ENCODE measurements at places on chromosomes 4 and X.

- DNase-seq = no peak
Observed at GRCh38 chr4:167606551-167606950, 372.3 kb upstream of the SPOCK3 start.

DNA sequence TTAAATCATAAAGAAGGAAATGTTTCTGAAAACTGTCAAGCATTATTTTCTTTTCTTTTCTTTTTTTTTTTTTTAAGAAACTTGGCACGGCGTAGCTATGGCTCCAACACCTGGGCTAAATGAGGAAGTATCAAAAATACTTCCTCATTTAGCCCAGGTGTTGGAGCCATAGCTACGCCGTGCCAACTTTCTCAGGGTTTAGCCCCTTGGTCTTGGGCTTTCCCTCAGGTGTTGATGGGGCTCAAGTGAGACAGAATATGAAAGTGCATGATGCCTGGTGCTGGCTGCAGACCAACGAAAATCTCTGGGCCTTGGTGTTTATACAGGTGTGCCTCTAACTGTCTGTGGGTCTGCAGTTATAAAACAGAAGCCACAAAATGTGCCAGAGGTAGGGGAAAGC is 132.7 kb downstream of the ARHGAP24 start:
- no peak for DNase-seq

GRCh38 chr4:6092131-6092530 is 73.9 kb upstream of the C4orf50 start:
- DNase-seq = no peak

DNA sequence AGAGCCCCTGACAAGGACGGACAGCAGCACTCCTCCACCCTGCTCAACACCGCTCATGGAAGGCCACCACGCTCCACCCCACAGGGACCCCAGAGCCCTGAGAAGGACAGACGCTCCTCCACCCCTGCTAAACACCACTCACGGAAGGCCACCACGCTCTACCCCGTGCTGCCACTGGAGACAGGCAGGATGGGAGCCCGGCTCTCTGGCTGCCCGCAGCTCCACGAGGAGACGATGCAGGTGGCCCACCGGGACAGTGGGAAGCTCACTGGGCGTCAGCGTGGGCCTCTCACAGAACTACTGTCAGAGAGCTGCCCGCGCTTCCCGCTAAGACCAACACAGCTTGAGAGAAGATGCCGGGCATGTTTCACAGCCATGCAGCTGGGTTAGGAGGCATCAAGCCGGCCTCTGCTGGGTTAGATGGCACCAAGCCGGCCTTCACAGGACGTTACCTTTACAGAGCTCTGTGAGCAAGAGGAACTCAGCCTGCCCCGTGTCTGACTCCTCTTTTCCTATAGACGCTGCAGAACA is 20.8 kb downstream of the GAK start:
- no peak for DNase-seq

DNA sequence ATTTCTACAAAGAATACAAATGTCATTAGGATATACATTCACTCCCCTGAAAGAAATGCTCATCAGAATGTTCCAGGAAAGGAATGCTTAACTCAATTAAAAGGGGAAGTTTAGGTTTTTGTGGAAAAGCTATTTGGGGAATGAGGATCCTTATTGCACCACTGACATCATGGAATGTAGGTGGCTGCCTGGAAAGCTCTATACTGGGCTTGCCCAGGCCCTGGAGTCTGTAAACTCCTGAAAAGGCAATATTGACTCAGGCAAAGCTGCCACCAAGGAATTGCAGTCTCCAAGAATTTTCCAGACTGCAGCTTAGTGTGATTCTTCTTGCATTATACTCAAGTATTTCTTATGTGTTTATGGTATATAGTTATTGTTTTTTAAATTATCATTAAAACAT is 15.7 kb downstream of the DAPP1 start:
- DNase-seq = no peak

DNA sequence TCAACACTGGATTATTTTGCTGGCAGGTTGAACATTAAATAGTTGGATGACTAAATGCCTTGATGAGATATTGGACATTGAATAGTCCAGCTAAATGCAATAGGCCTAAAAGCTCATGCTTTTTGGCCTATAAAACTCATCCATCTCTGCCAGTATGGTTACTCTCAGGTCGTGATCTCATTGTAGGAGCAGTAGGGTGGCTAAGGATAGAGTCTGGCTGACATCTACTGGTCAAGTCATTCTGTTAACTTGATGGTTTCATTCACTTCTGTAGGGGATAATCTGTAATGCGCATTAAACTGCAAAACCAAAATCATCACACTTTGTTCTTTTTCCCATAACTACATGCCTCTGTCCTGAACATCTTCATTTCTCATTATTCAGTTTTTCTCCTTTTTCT is 227.0 kb downstream of the DKK2 start:
- no peak for DNase-seq

DNA sequence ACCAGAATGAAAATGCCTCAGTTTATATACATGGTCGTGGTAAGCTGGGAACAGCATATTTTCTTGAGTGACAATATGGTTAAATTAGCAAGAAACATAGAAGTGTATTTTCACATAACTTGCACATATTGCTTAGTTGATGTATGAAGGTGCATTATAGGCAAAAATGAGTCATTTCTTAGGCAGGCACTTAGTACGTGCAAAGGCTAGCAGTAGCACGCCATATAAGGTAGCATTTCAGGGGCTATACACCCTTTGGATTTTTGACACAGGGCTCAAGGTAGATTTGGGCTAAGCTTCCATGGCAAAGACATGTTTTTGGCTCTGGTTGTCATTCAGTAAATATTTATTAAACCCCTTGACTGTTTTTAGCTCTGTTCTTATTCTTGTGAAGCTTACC is 33.1 kb downstream of the PCDH7 start:
- no peak for DNase-seq

GRCh38 chr4:153571006-153571545 is 104.9 kb downstream of the TMEM131L start:
- no peak for DNase-seq

- DNase-seq = peak; percentile 93
Observed at GRCh38 chr4:3044870-3045819, 29.2 kb downstream of the HTT-AS start.

DNA sequence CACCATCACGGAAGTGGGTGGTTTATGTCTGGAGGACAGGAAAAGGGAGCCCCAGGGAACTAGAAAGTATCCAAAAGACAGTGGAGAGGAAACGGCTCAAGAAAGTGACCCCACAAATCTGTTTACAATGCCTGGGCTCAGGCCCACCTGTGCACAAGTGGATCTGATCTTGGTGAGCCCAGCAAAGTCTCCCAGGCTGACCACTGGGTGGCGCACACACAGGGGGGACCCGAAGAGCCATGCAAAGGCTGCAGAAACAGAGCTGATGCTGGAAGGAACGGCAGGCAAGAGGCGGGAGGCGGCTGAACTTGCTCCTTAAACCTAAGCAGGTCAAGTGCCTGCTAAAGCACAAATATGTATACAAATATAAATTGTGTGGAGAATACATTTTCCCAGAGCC is 9.6 kb downstream of the HAUS7 start:
- DNase-seq = peak; percentile 48

- no peak for DNase-seq
Observed at GRCh38 chrX:121641560-121641959, 594.1 kb downstream of the GLUD2 start.

- peak; percentile 83 for DNase-seq
Observed at GRCh38 chr4:11471618-11472017, 42.9 kb upstream of the HS3ST1 start.

GRCh38 chr4:98891478-98892337 is 37.2 kb downstream of the EIF4E start:
- DNase-seq = no peak

DNA sequence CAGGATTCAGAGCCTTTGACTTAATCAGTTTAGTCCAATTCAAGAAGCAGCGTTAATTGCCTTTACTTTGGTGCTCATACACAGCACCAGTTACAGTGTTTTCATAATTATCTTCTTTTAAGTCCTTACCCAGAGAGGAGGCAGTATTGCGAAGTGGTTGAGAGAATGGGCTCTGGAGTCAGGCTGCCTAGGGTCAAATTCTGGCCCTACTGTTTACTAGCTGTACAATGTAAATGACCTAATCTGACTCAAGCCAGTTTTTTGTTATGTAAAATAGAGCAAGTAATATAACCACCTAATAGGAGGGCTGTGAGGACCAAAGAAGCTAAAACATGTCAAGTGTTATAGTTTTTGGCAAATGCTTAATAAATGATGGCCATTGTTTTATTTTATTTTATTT is 27.6 kb downstream of the WDR44 start:
- DNase-seq = no peak

- DNase-seq = no peak
Observed at GRCh38 chr4:59650861-59651260, 1549.3 kb upstream of the ADGRL3 start.

GRCh38 chrX:134544513-134545151 is 84.7 kb downstream of the HPRT1 start:
- DNase-seq = no peak

DNA sequence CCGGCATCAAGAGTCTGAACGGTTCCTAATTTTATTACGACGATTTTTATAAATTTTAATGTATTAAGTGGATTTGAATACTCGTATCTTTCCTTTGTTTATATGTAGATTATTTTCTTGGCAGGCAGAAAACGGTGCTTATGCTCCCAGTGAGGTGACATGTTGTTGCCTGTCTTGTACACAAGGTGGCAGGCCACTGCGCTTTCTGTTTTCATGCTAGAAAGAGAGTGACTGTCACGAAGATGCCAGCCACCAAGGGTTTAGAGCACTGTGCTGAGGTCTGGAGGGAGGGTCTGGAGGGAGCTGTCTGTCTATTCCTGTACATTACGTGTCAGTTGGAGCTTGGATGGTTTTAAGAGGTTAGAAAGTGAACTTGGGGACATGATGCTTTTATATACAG is 87.7 kb downstream of the SHROOM2 start:
- DNase-seq = peak; percentile 47

GRCh38 chr4:55483315-55483714 is 63.4 kb downstream of the CLOCK start:
- DNase-seq = no peak

- DNase-seq = no peak
Observed at GRCh38 chr4:17283832-17284231, 228.1 kb downstream of the QDPR start.

DNA sequence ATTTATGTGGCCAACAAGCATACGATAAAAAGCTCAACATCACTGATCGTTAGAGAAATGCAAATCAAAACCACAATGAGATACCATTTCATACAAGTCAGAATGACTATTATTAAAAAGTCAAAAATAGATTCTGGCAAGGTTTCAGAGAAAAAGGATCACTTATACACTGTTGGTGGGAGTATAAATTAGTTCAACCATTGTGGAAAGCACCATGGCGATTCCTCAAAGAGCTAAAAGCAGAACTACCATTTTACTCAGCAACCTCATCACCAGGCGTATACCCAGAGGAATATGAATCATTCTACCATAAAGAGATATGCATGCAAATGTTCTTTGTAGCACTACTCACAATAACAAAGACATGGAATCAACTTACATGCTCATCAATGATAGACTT is 478.7 kb upstream of the GALNTL6 start:
- no peak for DNase-seq

Measured in activated CD8-positive, alpha-beta T cell treated with anti-CD3 and anti-CD28 coated beads, Interleukin-2, amount 10 ng/mL, durations not matched to agents 7 days and 5 days (primary cell).